ENCODE measurements at places on chromosomes 13 and 19.

DNA sequence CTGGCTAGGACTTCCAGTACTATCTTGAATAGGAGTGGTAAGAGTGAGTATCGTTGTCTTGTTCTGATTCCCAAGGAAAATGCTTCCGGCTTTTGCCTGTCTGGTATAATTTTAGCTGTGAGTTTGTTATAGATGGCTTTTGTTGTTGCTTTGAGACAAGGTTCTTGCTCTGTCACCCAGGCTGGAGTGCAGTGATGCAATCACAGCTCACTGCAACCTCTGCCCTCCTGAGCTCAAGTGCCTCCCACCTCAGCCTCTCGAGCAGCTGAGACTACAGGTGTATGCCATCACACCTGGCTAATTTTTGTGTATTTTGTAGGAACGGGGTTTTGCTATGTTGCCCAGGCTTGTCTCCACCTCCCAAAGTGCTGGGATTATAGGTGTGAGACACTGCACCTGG is 6.1 kb upstream of the ZNF543 start:
- DNase-seq, result no peak

- DNase-seq, result peak; percentile 70
Observed at GRCh38 chr19:28727480-28728159, 485.3 kb downstream of the UQCRFS1 start.

DNA sequence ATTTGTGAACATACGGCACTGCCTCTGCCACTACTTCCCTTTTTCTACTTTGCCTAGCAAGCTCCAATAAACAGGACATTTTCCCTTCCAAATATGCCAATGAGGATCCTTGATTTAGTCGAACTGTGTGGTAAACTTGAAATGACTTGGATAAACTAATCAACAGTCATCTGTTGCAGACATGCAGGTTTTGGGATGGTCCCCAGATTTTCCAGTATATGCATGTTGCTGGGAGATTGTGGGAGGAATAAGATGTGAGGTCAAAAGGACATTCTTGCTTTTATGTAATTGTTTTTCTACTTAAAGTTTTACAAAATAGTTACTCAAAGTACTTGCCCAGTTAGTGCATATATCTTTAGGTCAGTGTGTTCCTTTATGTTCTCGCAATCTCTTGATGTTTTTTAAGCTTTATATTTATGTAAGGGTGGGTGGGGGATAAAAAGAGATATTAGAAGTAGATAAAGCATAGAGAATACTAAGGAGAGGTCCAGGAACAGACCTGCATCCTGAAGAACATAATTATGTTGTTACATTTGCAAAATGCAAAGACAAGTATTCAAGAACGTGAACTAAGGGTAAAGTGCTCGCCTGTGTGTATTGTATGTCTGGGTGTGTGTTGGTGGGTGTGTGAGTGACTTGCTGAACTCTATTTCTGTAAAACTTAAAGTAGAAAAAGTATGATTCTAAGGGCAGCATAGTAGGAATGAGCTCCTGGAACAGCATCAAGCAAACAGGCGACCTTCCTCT is 88.4 kb upstream of the OXGR1 start:
- peak; percentile 58 for DNase-seq

DNA sequence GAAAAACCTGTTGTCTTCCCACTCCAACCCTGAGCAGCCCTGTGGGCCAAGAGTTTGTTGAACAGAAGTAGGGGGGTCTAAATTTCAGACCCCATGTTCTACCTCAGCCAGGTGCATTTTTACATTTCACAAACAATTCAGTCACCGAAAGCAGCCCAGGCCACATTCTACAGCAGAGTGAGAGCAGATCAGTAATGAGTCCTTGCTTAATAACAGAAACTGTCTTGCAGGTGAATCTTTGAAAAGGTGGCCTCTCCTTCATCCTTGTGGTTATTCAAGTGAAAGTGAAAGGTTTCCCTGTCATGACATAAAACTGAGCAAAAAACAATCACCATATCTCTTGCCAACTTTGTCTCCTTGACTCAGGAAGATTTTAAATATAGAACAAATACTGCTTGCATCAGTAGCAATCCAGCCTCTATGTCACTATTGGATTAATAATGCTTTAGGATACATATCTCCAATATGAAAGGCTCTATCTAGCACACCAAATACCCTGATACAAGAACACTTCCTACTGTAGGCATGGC is 670.2 kb downstream of the DIAPH3 start:
- DNase-seq, result no peak

DNA sequence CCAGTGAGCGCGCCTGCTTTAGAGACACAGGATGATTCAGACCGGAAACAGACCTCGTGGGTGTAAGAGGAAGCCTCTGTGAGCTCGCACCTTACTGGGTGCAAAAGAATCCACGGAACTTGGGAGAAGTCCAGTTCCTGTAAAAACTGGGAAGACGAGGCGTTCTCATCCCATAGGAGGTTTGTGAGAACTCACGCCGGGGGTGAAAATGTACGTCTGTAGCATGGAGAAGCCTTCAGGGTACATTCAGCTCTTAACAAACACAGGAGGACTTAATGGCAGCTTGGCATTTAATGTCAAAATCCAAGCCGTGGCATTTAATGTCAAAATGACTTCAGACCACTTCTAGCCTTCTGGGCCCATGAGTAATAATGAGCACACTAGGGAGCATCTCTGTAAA is 17.4 kb upstream of the OR7D2 start:
- no peak for DNase-seq

GRCh38 chr19:16394681-16395375 is 70.2 kb downstream of the KLF2 start:
- DNase-seq, result no peak

GRCh38 chr13:23356368-23356767 is 77.1 kb downstream of the SACS start:
- DNase-seq, result no peak

GRCh38 chr13:87333599-87333998 is 337.6 kb upstream of the SLITRK5 start:
- DNase-seq, result no peak

- peak; percentile 79 for DNase-seq
Observed at GRCh38 chr19:48419158-48419920, 25.9 kb downstream of the GRIN2D start.

- DNase-seq, result no peak
Observed at GRCh38 chr19:15037586-15037985, 11.7 kb upstream of the CASP14 start.

DNA sequence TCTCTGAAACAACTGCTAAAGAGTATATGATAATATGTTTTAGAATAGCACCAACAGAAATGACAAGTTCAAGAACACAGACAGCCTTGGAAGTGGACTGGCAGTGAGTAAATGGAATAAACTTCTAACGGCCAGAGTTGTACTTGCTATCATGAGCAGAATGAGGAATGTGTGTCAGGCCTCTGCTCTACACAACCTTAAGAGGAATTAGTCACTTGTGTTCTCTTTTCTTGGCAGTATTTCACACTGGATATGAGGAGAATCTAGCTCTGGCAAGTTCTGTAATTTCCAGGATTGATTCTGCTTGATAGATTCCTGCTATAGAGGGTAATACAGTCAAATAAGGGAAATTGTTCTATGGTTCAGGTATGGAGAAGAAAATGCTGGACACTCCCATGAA is 757.3 kb downstream of the EFNB2 start:
- DNase-seq, result no peak

- no peak for DNase-seq
Observed at GRCh38 chr13:26222520-26223046, 469 bp upstream of the RNF6 start.

DNA sequence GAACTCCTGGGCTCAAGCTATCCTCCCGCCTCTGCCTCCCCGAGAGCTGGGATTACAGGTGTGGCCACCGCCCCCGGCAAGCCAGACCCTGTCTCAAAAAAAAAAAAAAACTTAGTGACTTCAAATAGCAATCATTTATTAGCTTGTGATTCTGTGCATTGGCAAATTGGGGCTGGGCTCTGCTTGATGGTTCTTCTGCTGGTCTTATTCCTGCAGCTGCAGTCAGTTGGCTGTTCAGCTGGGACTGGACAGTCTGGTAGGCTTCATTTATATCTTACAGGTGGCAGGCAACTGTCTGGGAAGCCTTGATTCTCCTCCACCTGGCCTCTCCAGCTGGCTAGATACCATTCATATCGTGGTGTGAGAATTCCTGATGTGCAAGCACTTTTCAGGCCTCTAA is 7.4 kb downstream of the DHDH start:
- no peak for DNase-seq

DNA sequence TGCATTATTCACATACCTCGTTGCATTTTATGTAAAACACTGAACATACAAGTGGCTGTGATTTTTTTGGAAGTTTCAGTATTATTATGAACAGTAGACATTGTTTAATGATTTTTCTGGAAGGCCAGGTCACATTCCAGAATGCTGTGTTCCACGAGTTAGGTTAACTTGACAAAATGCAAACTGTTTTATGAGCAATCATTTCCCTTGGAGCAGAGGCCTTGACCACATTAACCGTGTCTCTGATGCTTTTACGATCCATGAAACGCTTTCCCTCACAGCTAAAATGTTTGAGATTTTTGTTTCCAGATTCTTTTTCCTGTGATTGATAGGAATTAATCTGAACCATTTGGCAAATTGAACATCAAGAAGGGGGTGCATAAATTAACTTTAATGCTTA is 57.8 kb downstream of the MBNL2 start:
- no peak for DNase-seq

- DNase-seq, result no peak
Observed at GRCh38 chr13:33806470-33807248, 11.3 kb upstream of the RFC3 start.

GRCh38 chr19:10006335-10006708 is 4.0 kb downstream of the COL5A3 start:
- no peak for DNase-seq
